ENCODE measurements at places on chromosomes 11 and 22. TPM values are rescaled to one million over a fixed set of nuclear protein-coding genes. Genes with fewer than 3 reads are reported as not detected.

The TUT1 gene
- 27.0 TPM for total RNA-seq

- H3K36me3 ChIP-seq = no peaks in the 10 kb centered on the region
- no peak overlapping the region for H3K4me3 ChIP-seq
Measured at GRCh38 chr11:46342239-46342638, 5.0 kb upstream of the DGKZ start.

- no peaks in the 10 kb centered on the region for H3K4me1 ChIP-seq
- H3K36me3 ChIP-seq = no peaks in the 10 kb centered on the region
- no peaks in the 10 kb centered on the region for H3K27me3 ChIP-seq
- no peak for DNase-seq
Measured at GRCh38 chr11:72446929-72447769, 12.8 kb upstream of the CLPB start.

- H3K4me3 ChIP-seq = no peak overlapping the region
- DNase-seq = peak; percentile 33
- no peaks in the 10 kb centered on the region for H3K4me1 ChIP-seq
Measured at GRCh38 chr22:44583061-44583760, 85.2 kb upstream of the RTL6 start.

All from right lobe of liver (tissue), 6 donors.